NCI-H146 (cell line): ENCODE measurements at places on chromosomes 1 and 21.

DNA sequence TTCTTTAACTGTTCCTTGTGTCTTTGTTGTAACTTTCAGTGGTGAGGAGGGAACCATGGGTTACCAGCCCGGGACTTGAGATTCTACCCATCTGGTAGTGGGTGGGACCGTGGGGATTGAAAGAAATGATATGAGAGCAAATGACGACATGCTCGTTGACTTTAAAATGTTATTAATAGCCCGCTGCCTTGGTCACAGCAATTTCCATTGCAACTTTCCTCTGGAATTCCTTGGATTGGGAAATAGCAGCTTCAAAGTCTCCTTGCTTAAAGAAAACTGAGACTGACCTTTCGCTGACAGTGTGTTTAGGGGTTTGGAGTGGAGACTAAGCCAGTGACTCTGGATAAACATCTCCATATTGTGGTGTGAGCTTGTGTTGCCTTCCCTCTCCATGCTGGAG lies 44.2 kb upstream of the MARK1 start:
- DNase-seq = no peak

DNA sequence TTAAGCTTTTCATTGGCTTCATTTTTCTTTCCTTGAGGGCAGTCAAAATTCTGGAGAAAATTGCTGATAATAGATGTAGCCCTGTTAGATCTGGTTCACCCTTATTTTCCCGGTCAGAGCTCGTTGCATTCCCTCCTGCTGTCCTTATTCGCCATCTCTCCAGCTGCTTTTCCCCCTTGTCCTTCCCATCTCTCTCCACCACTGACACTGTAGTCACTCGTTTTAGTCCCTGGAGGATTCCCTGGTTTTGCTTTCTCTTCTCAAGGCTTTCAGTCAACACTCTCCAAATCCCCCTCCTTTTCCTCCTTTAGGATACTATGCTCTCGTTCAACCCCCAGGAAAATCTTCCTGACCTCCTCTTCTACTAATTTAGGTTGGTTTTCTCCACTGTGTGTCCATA lies 83.1 kb downstream of the C21orf91 start:
- DNase-seq = no peak

DNA sequence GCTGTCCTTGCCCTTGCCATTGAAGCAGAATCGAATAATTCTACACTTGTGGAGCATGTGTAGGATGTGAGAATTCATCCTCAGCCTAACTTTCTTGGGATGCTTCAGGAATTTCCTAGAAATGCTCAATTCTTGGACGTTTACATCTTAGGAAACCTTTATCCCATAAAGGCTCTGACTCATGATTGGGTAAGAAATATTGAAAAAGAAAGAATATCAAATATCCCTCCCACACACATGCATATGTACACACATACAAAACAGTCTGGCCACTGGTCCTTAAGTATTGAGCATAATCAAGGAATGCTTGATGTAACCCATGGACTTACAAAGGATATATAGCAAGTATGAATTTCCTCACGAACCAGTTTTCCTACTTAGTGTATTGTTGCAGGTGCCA lies 83.9 kb upstream of the IPO9 start:
- no peak for DNase-seq

DNA sequence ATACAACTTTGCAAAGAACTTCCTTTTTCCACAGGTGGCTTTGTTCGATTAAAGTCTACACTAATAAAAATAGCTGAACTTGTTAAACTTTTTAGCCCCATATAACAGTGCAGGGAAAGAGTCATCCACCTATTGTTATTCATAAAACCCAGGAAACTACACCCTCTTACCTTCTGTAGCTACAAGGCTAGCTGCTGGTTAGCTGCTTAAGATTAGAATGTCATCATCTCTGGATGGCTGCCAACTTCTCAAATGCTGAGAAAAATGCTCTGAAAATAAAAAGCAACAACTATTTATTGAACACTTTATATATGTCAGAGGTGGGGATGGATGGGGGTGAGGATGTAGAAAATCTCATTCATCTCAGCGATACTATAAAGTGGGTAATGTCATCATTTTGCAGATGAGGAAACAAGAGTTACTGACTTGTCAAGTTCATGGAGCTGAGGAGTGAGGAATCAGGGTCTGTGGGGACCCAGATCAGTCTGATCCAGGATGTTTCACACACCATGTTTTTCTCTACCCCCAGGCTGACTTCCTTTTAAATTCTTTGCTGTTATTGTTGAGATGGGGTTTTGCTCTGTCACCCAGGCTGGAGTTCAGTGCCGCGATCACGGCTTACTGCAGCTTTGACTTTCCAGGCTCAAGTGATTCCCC lies 17.1 kb downstream of the ATP5PF start:
- DNase-seq = no peak

GRCh38 chr1:162169031-162169790 lies 99.7 kb downstream of the NOS1AP start:
- no peak for DNase-seq

GRCh38 chr1:5992814-5993555 lies 760 bp upstream of the NPHP4 start:
- peak; percentile 51 for DNase-seq

DNA sequence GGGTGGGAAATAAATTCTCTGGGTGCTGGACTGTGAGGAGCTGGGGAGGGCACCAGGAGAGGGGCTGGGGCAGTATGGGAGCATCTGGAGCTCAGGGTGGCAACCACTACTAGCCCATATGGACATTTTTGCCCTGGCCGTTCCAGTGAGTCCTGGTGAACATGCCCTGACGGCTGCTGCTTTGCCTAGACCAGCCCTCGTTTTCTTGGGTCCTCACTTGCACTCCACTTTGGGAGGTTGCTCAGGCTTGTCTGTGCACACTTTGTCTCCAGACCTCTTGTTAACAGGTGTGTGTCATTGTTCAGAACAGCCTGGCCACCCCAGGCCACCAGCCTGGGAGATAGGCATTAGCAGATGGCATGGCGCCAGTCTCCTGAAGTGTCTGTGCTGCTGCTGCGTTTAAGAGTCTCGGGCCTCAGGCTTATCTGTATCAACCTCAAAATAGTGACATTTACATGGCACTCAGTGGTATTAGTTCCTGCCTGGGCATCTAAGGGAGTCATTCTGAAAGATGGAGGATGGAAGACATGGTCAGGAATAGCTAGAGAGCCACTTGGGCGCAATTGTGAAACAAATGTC lies 190.5 kb downstream of the PTPRU start:
- peak; percentile 26 for DNase-seq

DNA sequence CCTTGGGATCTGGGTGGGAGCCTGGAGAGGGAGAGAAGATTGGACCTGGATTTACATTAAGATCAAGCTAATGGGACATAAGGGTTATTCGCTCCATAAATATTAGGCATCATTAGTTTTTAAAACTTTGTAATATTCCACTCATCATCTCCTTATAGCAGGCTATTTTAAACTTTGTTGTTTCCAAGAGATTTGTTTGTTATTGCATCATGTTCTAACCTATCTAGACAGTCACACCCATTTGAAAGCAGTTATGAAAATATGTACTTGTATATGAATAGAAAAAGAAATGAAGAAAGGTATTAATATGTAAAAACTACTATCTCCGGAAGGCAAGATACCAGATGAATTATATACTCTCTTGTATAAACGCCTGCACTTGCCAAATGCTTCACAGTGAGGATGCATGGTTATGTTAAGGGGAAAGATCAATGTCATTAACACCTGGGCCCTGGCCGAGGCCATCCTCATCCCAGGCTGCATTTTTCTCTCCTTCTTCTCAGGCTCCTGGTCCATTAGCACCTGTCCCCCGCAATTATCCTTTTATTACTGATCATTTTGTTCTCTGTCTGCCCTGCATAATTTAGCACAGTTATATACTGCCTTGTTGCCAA lies 468.2 kb downstream of the MATN1 start:
- no peak for DNase-seq

DNA sequence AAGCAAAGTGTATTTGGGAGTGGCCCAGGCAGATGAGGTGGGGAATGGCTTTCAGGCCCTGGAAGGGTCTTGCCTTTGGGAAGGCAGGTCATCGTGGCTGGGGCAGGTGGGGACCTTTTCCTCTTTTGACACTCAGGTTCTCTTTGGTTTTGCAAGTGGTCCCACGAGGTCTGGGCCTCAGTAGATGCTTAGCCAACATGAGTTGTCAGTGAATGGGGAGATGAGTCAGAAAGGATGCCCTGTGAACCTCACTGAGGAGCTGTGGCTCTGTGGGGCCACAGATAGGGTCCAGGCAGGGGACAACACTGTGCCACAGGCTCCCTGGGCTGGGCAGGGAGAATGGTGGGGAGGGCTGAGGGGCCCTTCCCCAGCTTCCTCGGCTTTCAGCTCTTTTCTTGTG lies 19.0 kb downstream of the ARHGEF10L start:
- no peak for DNase-seq

- no peak for DNase-seq
These were observed at the start of gene TMEM200B for GRCh38 chr1:29123887-29124365. Gene TMEM200B (minus strand): TSS chr1:29123903. CDS start chr1:29121828, 2,075 bp downstream.

DNA sequence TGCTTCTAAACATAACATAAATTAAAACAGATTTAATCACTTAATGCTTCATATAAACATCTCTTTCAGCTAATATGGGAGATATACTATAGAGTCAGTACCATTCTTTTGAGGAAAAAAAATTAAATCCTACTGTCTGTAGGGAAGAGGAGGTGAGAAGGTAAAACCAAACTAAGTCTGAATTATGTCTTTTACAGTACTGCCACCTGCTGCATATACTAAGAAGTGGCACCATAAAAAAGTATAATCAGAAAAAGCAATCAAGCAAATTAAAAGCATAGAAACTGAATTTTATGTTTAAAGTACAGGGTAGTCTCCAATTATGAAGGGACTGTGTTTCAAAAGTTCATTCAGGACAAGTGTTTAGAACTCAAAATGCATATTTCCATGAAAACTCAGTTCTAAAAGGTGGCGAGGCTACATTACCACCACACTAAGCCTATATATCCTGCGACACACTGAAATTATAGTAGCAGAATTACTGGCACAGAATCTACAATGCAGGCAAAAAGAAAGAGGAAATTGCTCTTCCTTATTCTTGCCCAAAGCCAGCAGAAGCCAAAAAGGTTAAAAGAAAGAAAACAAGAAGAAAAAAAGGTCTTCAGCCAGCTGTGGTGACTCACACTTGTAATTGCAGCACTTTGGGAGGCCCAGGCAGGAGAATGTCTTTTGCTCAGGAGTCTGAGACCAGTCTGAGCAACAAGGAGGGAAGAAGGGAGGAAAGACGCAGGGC lies 9.0 kb downstream of the NSL1 start:
- DNase-seq = peak; percentile 11

DNA sequence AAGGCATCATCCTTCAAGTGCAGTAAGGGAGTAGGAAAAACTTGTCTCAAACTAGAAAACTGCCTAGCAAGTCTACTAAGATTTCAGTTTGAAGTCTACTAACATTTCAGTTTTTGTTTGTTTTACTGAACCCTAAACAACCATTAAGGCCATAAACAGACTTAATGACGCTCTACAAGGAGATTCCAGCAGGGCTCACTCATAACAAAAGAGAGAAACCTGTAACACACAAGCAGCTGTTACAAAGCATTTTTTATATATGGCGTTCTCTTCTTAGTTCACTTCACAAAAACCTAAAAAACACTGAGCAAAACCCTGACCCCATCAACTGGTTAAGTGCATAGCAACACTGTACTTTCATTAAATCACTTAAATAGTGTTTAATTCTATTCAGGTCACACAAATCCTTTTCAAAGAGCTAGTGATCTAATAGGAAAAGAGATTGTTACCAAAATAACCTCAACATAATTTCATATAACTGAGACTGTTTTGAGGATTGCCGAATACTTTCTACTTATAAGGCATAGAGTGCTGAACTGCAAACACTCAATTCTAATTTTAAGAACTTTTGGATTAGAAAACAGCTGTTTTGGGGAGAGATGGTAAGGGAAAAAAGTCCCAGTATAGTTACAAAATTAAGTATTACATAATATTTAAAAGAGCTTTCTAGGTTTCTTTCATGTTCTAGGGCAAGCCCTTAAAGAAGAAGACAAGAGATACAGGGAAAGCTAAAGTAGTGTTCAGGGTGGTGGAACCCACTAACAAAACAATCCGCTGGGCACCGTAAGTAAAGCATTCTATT lies 1.4 kb downstream of the B3GALNT2 start:
- peak; percentile 18 for DNase-seq

DNA sequence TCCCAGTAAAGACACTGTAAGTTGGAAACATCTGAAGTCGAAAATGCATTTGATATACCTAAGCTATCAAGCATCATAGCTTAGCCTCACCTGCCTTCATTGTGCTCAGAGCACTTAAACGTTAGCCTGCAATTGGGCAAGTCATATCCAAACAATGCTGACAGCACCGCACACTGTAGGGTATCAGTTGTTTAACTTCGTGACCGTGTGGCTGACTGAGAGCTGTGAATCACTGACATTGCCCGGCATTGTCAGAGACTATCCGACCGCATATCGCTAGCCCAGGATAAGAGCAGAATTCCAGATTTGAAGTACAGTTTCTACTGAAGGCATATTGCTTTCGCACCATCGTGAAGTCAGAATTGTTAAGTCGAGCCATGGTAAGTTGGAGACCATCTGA lies 41.5 kb downstream of the GALNT2 start:
- no peak for DNase-seq

DNA sequence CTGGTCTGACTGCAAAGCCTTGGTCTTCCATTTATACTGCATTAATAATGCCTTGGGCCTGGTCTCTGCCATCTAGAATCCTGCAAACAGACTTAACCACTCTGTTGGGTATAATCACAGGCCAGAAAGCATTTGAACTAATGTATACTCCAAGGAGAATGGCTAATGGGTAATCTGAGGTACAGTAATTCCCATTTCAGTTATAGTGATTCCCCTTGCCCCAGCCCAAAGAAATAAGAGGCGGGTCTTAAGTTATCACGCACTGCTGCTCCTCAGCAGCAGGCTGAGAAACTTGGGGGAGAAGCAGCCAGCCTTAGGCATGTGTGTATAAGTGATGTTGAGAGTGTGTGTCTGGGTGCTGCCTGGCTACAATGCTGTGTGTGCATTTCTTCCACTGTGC lies 2.4 kb downstream of the LPAR3 start:
- no peak for DNase-seq

DNA sequence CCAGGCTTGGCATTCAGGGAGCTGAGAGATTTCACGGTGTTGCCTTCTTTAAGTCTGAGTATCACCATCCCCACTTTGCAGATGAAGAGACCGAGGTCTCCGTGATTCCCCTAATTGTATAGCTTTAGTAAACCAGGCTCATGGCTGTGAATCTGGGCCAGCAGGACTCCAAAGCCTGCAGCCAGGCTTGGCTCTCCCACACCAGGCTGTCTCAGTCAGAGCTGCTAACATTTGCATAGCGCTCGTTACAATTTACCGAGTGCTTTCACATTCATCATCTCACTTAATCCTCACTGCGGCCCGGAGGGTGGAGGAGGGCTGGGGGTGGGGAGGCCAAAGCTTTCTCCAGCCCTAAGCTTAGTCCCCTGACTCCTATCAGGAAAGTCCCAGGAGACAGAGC lies 11.7 kb downstream of the C1orf94 start:
- no peak for DNase-seq

DNA sequence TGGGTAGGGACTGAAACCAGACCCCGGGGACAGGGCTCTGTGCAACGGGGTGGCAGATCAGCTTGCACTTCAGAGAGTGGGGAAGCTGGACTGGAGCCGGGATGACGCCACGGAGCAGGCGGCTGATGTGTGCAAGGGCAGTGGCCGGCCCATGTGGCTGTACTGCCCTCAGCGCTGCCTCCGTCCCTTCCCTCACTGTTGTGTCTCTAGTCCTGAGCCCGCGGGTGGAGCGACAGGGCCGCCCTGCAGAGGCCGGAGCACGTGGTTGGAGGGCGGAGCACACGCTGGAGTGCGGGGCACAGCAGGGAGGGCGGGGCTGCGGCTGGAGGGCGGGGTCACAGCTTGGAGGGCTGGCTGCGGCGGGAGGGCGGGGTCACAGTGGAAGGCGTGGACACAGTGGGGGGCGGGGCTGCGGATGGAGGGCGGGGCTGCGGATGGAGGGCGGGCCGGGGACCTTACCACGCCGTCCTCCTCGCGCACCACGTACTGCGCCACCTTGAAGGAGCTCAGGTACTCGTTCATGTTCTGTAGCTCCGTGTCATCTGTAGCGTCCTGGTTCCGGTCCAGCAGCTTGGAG lies 52.4 kb downstream of the CHD5 start:
- peak; percentile 69 for DNase-seq
